Choroid plexus epithelial cell (primary cell): ENCODE measurements at places on chromosomes 1 and 21.

DNA sequence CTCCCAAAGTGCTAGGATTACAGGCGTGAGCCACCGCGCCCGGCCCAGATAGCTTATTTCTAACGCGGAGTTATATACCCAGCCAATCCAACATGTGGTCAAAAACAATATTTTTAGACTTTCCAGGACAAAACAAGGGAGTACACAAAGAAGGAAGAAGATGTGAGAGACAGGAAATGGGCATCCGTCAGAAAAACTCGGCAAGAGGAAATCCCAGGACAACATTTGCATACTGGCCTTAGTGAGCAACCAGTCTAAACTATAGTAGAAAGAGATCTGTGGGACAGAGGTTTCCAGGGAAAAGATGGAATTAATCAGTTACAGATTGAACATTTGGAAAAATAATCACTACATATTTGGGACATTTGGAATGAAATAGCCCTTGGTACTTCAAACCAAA is 11.4 kb downstream of the ARMH1 start:
- DNase-seq, result no peak

GRCh38 chr1:24186993-24187790 is at the start of gene IFNLR1:
Gene IFNLR1 (minus strand): TSS chr1:24187289. CDS start chr1:24187248, 41 bp downstream.
- no peak for DNase-seq

DNA sequence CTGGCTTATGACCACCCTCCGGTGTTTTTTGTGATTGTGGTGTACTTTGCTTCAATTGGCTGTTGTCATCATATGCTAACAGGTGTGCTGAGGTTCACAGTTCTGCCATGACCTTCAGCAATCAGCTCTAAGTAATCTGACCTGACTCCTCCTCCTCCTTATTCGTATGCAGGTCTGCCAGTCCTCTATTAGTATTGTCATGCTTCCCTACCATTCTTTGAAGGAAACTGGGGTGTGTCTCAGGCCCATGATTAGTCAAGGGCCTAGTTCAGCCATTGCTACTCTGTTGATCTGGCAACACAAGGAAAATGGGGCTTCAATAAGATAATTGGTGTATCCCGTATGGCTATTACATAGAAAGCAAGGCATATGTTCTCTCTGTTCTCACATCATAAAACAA is 332.3 kb upstream of the DPYD start:
- no peak for DNase-seq

DNA sequence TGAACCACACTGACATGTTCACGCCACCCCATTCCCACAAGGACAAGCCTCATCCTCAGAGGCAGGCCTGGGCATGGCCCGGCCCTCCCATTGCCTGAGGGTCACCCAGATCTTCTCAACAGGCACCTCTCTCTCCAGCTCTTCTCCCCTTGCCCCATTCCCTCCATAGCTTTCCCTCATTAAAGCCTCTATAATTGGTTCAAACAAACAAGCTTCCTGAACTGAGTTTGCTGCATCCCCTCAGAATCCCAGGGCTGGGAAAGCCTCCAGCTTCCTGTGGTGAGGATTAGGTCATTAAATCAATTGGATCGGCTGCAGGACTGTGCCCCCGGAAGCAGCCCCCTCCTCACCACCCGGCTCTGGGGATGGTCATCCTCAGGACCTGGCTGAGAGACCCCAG is 18.9 kb downstream of the CTNNBIP1 start:
- DNase-seq, result no peak

- DNase-seq, result no peak
Observed at GRCh38 chr1:104531990-104532389, 782.3 kb downstream of the AMY1C start.

DNA sequence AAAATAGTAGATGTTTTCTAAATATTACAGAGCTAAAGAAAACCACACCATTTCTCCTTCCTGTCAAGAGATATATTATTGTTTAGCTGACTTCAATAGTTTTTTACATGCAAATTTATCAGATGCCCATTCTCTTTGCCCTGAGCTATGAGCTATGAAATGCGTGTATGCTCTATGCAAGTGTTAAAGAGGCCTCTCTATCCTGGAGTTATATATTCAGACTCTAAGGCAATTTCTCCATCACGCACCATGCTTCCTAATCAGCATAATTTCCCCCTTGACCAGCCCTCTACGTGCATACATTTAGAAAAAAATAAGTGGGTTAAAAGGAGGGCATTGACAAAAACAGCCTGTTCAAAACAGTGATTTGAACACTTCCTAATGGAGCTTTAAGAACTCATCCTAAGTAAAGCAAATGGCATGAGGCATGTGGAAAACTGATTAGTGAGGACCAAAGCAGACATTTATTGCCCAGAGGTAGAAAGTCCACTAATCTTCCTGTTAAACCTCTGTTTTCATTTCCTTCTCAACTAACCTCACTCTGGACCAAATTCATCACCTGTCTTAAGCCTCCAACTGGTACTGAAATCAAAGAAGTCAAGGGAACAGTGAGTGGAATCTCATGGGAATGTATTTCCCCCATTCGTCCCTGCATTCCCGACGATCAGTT is 565.8 kb upstream of the PKN2 start:
- DNase-seq, result no peak

- no peak for DNase-seq
Observed at GRCh38 chr1:151211972-151212705, 13.8 kb downstream of the PIP5K1A start.

GRCh38 chr21:21973806-21974205 is 975.6 kb downstream of the NCAM2 start:
- peak; percentile 44 for DNase-seq

DNA sequence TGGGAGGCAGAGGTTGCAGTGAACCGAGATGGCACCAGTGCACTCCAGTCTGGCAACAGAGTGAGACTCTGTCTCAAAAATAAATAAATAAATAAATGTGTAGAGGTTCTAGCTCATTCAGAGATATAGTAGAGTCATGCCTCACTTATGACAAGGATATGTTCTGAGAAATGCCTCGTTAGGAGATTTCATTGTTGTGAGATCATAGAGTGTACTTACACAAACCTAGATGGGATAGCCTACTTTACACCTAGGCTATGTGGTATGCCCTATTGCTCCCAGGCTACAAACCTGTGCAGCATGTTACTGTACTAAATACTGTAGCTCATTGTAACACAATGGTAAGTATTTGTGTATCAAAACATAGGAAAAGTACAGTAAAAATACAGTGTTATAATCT is 155.3 kb upstream of the JUN start:
- no peak for DNase-seq

- no peak for DNase-seq
Observed at GRCh38 chr1:102074874-102075273, 78.1 kb upstream of the OLFM3 start.

DNA sequence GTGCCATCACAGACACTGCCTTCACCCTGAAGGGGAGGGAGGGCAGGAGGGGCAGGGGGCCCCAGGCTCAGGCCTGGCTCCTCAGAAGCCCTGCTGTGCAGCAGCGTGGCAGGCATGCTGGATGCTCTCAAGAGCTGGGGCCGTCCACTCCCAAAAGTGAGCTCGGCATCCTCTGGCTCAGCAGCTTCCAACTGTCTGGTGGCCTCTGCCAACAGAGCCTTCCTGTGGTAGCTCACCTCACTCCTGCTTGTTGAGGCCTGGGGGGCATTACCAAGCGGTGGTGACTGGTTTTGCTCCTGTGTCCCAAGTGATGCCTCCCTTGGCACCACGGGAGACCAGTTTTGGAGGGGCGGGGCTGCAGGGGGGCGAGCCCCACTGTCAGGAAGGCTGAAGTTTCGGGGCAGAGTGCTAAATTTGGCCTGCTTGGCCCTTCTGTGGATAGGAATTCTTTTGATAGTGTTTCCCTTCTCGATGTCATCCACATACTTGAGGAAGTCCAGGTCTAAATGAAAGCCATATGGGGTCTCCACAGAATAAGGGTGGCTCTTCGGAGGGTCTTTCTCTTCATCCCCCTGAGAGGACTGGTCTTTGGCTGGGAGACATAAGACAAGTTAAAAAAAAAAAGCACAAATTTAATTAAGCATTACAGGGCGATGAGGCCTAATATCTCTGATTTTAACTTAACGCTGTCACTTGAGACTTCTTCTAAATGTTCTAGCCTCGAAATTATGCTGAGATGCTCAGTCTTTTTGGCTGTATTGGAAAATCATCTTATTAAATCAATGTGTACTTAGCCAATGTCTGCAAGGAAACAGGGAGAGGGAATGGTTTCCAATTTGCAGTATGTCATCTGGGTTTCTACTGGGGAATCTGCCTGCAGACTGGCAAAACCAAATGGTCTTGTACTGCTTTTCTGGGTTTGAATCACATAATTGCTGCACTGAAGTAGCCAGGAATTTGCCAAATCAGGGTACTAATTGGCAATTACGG is 44.4 kb downstream of the KANK4 start:
- DNase-seq, result no peak

GRCh38 chr1:98102345-98103030 is 181.7 kb upstream of the DPYD start:
- DNase-seq, result peak; percentile 45

GRCh38 chr1:116508085-116508983 is 62.5 kb downstream of the CD58 start:
- DNase-seq, result no peak

DNA sequence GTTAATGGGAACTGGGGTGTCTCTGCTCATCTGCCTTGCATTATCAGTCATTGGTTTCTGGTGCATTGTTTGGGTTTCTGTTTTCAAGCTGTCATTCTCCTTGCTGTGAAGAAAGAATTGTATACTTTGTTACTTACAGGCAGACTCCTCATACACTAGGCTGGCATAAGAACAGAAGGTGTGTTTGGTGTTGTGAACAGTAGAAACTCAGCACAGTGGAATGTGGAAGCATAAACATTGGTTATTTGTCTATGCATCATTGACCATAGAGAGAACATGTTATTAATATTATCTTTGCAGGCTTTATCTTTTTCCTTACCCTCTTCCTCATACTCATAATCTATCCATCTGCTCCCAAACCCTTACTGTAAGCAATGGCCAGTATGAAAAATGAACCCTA is 18.2 kb downstream of the C1orf87 start:
- DNase-seq, result peak; percentile 45

- peak; percentile 51 for DNase-seq
Observed at GRCh38 chr1:27122652-27123051, 32.3 kb downstream of the SLC9A1 start.

- DNase-seq, result peak; percentile 97
Observed at GRCh38 chr1:246005067-246005466, 502.0 kb downstream of the SMYD3 start.

DNA sequence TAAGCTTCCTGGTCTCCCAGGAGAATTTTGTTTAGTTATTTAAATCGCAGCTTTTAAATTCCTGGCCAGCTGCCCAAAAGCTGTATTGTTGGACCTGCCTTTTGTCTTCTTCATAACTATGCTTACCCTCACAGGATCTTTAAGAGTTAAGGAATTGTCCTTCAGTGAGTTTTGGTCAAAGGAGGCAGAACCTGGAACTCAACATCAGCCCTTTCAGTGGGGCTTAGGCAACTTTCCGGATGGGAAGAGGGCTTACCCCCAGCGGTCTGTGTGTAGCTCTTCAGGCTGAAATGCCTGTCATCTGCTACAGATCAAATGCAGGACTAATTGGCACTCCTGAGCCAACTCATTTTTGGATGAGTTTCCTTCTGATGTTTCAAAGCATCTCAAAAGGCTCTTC is 402.6 kb downstream of the SIPA1L2 start:
- no peak for DNase-seq

DNA sequence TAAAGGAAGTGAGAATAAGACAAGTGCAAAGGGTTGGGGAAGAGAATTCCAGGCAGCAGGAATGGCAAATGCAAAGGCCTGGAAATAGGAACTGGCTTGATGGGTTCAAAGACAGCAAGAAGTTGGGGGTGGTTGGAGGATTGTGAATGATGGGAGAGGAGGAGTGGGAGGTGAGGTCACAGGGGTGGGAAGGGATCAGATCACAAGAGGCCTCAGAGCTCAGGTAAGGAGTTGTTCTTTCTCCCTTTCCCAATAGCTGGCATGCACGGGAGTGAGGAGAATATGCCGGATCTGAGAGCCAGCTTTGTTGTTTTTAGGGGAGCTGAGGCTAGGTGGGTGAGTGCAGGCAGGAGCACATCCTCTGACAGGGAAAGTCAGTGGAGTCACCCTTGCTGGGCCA is 94.0 kb upstream of the RAB3GAP2 start:
- DNase-seq, result no peak

- DNase-seq, result no peak
Observed at GRCh38 chr1:51219022-51219421, 17.1 kb upstream of the RNF11 start.

- peak; percentile 59 for DNase-seq
Observed at GRCh38 chr1:202615501-202616354, 94.5 kb downstream of the SYT2 start.

DNA sequence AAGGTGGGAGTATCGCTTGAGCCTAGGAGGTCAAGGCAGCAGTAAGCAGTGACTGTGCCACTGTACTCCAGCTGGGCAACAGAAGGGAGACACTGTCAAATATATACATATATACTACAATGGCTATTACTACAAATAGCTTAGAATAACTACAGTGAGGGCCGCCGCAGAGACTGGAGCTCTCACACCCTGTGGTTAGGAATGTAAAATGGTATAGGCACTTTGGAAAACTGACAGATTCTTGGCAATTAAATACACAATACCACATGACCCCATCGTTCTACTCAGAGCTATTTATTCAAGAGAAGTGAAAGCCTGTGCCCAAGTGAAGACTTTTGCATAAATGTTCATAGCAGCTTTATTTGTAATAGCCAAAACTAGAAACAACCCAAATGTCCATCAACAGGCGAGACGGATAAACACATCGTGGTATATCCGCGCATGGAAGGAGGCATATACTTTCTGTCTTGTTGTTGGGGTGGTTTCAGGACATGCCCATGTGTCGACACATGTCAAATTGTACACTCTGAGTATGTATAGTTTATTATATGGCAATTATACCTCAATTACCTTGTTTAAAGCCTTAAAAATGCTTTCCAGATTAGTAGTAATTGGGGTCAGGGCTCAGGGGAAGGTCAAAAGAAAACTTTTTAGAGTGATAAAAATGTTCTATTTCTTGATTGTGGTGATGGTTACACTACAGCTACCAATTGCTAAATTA is 123.4 kb downstream of the RIPK4 start:
- DNase-seq, result peak; percentile 30

DNA sequence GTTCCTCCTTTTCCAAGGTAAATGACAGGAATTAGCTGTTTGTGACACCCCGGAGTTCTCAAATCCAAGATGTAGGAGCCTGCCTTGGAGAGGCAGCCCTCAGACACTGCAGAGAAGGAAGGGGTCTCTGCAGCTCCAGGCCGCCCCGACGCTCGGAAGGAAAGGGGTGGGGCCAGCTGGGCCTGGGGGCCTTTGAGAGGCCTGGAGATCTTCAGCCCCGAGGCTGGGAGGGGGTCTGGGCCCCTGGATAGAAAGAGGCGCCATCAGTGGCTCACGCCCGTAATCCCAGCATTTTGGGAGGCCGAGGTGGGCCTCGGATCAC is 1.1 kb upstream of the TNFRSF18 start:
- DNase-seq, result no peak

GRCh38 chr1:17292299-17293160 is 15.5 kb upstream of the PADI4 start:
- DNase-seq, result no peak

- no peak for DNase-seq
Observed at GRCh38 chr1:41874903-41875411, 43.8 kb downstream of the HIVEP3 start.

GRCh38 chr1:114292194-114292593 is 138.5 kb upstream of the SYT6 start:
- no peak for DNase-seq

- peak; percentile 47 for DNase-seq
Observed at GRCh38 chr1:32775640-32776337, 41.4 kb downstream of the YARS1 start.
